ENCODE measurements at places on chromosomes 1 and 21.

- no peak for DNase-seq
Observed at GRCh38 chr1:5891736-5892135, 100.5 kb downstream of the NPHP4 start.

- no peak for DNase-seq
Observed at GRCh38 chr1:37958690-37959089, 11.8 kb upstream of the INPP5B start.

GRCh38 chr1:105137543-105138457 is 1388.1 kb downstream of the AMY1C start:
- no peak for DNase-seq

DNA sequence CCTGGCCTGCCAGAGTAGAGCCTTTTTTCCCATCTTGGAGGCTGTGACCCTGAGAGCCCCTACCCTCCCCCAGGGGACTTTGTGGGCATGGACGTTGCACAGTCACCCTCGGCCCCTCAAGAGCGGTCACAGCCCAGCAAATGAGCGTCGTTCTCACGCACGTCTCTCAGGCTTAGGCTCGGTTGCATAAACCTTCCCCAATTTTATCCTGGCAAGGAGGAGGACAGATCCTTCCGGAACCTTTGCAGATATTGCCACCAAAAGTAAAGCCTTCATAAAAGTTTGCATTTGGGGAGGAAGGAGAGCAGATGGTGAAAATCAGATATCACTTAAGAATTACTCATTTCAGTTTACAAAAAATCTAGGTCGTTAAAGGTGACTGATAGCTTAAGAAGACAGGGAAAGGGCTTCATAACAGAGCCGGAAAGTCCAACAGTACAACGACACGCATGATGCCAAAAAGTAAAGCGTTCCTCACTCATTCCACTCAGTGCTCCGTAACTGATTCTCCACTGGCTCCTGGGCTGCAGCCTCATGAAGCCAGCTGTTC is 29.3 kb downstream of the PDE9A start:
- no peak for DNase-seq

GRCh38 chr1:178733972-178734371 is 8.9 kb downstream of the RALGPS2 start:
- DNase-seq, result no peak

GRCh38 chr1:211830055-211830327 is 572 bp downstream of the LPGAT1 start:
- DNase-seq, result no peak

DNA sequence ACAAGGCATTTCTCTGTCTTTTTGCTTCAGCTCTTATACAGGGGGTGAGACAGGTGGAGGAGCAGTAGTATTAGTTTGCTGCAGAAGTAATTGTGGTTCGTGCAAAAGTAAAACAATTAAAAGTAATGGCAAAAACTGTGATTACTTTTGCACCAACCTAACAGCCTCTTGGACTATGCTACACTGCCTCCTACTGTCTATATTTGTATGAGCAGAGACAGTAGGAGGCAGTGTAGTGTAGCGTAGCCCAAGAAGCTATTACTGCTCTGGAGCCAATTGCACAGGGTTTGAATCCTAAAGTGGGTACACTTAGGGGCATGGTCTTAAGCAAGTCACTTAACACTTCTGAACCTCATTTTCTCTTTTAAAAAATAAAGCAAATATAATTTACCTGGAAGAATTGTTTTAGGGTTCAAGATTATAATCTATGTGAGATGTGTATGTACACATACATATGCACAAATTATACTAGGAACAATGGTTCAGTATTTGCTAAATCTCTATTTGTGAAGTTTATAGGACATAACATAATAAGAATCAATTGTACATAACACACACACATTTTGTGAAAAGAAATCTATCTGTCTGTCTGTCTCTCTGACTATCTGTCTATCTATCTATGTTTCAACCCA is 103.8 kb downstream of the BRINP3 start:
- no peak for DNase-seq

DNA sequence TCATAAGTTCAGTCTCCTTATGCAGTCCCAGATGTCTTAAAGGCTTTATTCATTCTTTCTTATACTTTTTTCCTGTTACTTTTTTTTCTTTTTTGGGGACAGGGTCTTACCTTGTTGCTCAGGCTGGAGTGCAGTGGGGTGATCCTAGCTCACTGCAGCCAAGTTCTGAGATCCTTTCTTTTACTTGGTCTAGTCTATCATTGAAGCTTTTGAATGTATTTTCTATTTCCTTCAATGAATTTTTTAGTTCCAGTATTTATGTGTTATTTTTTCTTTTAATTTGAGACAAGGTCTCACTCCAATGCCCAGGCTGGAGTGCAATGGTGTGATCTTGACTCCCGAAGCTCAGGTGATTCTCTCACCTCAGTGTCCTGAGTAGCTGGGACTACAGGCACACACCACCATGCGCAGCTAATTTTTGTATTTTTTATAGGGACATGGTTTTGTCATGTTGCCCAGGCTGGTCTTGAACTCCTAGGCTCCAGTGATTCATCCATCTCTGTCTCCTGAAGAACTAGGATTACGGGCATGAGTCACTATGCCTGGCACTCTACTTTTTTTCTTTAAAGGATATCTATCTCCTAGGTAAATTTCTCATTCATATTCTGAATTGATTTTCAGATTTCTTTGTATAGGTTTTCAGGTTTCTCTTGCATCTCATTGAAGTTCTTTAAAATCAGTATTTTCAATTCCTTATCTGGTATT is 26.1 kb upstream of the GTF2B start:
- no peak for DNase-seq

GRCh38 chr1:165764277-165764676 is 4.4 kb downstream of the TMCO1 start:
- DNase-seq, result no peak

- DNase-seq, result no peak
Observed at GRCh38 chr1:209802780-209803152, 3.2 kb downstream of the IRF6 start.
